ENCODE measurements at places on chromosomes 1 and 21.

DNA sequence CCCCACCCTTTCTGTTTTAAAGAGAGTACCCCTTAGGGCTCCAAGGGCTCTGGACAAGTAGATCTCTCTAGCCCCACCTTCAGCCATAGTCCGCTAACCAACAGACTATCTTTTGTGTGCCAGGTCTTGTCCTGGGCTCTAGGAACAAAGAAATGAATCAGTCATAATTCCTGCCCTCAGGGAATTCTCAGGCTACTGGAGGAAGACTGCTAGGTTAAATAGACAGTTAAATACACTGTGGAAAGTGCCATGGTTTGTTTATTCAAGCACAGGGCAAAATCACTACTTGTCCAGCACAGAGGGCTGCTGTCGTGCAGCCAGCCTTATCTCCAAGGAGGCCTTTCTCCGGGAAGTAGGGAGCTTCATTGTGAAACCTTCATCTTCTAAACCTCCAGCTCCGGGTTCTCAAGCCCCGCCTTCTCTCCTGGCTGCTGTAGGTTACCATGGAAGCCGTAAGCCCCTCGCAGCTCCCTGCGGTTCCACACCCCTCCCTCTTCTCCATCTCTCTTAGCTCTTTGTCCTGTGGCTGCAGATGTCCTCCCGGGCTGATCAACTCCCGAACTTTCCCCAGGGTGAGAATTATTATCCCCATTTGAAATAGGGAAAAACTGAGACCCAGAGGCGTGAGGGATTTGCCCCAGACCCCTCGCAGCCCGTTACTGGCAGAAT is 29.8 kb downstream of the SHISAL2A start:
- DNase-seq: peak; percentile 1

GRCh38 chr1:153568367-153569099 is 2.9 kb upstream of the S100A2 start:
- peak; percentile 55 for DNase-seq

- DNase-seq: no peak
Measured at GRCh38 chr1:89311757-89312156, 39.1 kb upstream of the GBP5 start.

DNA sequence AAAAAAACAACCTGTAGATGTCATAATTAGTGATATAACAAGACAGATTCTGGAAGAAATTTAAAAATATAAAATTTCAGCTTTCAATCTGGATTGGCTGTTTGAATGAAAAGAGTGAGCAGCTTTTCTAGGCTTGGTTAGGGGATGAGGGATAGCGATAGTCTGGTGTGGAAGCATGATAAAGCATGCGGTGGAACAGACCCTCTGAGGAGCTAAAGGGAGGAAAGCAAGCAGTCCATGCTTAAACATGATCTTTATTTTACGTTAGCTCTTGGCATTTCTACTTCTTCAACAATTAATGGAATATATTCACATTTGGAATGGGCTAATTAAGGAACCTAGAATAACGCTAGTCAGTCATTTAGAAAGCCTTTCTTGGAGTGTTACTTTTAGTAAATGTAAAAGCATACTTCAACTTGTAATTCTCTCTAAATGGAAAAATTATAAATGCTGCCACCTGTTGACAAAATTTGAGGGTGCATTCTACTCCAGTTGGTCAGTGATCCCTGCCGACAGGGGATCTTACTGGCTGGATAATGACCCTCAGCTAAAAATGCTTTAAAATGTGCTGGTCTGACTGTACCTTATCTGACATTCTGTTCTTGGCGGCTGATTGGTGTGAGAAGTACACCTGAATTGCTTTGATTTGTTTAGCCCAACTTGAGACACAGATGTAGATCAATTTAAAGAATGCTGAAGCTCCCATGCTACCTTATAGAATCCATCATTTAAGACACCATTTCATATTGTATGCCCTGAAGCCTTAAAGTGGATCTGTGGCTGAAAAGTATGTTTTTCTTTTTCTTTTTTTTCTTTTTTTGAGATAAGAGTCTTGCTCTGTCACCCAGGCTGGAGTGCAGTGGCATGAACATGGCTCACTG is 61.2 kb downstream of the AK4 start:
- DNase-seq: no peak

- DNase-seq: no peak
Measured at GRCh38 chr1:65174585-65174984, 26.6 kb downstream of the AK4 start.

DNA sequence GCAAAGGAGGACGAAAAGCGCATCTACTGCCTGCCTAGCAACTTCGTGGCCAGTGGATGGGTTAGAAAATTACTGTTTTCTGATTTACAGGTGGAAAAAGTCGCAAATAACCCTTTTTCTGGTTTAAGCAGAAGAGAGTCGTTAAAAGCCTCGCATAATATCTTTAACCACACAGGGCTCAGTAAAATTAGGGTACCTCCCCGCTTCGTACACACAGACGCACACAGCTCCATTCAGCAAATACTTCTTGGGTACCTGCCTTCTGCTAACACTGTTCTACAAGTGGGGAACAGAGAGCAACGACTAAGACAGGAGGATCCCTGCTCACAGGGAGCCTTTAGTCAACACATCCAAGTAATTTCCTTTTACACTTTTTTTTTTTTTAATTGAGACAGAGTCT is 704 bp downstream of the ALG6 start:
- DNase-seq: no peak

GRCh38 chr1:145708063-145708462 is 895 bp upstream of the PDZK1 start:
- DNase-seq: no peak

- no peak for DNase-seq
Measured at GRCh38 chr1:245272676-245273075, 117.9 kb downstream of the KIF26B start.

- no peak for DNase-seq
Measured at GRCh38 chr21:36325373-36326010, 5.5 kb downstream of the MORC3 start.

DNA sequence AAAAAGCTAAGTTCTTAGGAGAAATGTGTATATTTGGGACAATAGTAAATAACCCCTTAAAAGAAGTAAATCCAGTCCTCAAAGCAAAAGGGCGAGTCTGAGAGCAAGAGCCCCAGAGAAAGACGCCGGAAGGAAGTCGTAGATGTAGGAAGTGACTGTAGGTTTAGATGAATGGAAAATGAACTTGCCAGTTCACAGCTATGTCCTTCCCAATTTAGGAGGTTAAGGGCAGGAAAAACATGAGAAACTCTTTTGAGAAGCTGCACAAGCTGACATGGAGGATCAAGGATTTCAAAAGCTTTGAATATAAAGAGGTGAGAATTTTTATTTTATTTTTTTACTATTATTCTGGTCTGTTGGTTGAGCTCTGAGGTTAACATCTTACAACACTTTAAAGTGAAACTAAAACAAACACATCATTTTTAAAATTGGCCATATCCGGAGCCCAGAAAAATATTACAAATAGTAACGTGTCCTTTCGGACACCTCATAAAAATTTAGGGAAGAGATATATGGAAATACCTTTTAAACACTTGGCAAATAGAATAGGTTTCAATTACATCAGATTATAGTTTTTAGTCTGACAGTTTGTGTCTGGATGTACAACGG is 1178.6 kb downstream of the MRPL39 start:
- no peak for DNase-seq

DNA sequence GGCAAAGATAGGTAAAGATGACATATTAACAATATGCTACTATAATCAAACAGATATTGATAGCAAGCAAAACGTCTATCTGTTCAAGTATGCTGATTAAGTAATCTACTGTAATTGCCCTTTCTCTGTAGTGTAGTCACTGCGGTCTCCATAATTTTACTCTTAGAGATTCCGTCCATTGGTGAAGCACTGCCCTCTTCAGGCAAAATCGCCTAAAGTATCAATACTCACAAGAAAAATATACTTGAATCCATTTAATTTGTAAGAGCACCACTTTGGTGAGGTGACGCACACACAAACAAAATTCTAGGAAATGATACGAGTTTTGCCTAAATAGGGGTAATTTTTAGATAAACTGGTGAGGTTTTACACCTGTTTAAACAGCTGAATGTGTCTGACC is 434.6 kb upstream of the CHRM3 start:
- DNase-seq: no peak

DNA sequence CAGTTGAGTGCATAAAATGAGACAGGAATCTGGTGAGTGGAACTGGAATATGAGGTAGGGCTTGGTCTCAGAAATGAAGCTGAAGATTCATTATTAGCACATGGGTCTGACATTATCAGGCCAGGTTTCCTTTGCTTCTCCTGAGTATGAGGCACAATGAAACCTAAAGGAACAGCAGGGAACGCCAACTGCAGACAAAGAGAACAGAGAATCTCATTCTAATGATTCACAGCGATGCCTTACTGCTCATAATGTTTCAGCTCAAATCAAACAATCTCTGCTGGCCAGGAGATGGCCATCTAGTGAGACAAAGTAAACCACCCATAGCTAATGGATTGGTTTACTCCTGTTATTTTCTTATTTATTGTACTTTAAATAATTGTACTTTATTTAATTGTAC is 133.5 kb downstream of the C1orf21 start:
- no peak for DNase-seq

DNA sequence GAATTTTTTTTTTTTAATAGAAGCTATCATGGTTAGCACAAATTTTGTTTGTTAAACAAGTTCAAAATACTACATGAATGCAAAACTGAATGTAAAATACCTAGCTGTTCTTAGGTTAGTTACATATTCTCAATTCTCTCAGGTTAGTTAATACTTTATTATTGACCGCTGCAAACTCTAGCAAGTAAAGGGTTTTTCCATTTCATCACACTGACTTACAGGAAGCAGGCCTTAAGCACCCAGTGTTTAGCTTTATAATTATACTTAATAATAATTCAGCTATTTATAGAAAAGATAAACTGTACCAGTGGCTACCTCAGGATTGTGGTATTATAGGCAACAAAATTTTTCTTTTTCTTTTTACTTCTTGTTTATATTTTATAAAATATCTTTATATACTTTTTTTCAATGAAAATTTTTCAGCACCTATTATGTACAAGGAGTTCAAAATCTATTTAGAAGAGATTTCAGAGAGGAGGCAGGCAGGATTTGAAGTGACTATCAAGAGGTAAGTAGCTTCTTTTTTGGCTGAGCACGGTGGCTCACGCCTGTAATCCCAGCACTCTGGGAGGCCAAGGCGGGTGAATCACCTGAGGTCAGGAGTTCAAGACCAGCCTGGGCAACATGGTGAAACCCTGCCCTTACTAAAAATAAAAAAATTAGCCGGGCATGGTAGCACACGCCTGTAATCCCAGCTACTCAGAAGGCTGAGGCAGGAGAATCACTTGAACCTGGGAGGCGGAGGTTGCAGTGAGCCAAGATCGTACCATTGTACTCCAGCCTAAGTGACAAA is 17.9 kb downstream of the PLPP3 start:
- DNase-seq: no peak

DNA sequence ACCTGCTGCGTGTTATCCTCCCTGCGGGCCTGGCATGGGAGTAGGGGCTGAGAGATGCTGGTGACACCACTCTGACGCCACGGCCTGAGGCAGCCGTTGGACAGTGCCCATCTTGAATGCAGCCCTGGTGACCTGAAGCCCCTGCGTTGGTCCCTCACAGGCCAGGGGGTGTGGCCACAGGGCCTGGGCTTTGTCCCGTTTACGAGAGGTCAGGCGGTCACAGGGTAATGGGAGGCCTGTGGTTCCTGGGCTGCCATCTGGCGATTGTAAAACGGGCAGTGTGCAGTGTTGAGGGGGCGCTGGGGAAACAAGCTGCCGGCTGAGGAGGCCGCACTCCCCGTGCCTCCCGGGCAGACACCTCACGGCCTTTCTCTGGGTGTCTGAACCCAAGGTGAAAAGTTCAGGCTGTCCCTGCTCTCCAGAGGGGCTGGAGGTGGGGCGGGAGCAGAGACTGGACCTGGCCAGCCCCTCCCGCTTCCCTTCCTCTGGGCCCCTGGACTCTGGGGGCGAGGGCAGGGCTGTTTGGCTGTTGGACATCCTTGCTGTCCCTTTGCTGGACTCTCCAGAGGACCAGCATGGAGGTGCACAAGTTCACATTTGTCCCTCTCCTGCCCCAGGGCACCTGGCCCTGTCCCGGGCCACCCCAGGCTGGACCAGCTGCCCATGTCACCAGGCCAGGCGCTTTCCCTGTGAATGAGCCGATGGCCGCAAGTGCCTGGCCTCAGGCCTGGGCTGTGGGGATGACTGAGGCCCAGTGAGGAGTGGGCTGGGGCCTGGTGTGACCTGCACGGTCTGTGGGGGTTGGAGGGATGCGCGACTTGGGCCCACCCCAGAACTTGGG is 42.4 kb downstream of the SKI start:
- no peak for DNase-seq

- DNase-seq: no peak
Measured at GRCh38 chr1:205532996-205533735, 28.7 kb downstream of the CDK18 start.

- no peak for DNase-seq
Measured at GRCh38 chr1:21565285-21565684, 56.1 kb downstream of the ALPL start.

DNA sequence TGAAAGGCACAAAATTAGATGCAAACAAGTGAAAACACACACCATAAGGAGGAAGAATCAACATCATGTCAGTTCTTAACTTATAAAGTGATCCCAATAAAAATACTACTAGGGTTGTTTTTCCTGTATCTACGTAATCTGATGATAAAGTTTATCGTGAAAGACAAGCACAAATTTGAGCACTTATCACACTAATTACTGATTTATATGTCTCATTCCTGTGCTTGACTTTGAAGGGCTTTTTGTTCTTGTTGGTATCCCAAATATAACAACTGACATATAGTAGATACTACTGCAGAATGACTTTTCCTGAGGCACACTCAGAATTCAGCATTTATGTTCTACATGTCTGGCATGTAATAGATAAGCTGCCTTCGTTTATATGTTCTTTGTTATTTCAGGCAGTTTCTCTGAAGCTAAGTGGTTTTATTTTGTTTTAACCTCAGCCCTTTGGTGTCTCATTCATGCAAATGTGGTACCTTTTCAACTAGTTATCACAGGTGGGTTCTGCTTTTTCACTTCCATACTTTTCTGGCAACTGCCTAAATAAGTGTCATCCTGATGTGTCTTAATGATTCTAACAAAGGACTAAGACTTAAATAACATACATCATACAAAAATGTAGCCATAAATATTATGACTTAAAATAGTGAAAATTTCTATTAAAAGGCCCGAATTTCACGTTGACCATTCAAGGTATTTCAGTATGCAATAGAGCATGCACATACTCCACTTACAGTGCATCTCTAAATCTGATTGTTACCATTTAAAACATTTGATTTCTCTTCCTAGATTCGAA is 73.2 kb downstream of the LRRC8C start:
- DNase-seq: no peak

DNA sequence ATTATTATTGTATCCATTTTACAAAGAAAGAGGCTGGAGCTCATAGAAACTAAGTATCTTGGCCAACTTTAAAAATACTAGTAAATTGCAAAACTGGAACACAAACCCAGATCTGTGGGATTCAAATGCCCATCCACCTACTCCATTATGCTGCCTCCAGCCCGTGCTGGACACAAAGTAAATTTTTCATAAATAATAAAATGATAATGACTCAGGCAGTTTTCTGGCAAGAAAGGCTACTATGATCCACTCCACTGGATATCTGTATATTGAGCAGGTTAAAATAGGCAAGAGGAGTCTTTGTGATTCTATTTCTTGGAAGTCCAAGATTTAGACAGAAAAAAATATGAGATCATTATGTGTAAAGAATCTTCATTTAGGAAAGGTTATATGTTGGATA is 138.3 kb upstream of the DUSP10 start:
- DNase-seq: no peak

Measured in NCI-H524 treated with DMSO at 0.1 percent for 48 hours (cell line).